ENCODE measurements at places on chromosomes 4 and X.

- DNase-seq: no peak
Observed at GRCh38 chr4:74772783-74773182, 21.5 kb downstream of the BTC start.

DNA sequence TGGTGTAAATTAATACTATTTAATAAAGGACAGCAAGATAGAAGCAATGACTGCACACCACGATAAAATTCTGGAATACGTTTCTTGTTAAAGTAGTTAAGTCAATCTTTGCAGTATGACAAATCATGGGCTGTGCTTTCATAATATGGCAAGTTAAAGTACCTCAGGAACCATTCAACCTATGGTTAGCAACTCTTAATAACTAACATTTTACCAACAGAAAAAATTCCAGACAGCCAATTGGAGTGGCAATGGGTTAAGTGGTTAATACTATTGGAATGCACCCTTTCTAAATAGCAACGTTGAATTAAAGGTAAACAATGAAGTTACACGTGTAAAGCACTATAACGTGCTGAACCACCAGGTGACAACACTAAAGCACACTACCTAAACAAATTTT, 72.4 kb upstream of the ZCCHC13 start:
- no peak for DNase-seq

GRCh38 chr4:93237521-93237920, 591.0 kb upstream of the ATOH1 start:
- DNase-seq: no peak

DNA sequence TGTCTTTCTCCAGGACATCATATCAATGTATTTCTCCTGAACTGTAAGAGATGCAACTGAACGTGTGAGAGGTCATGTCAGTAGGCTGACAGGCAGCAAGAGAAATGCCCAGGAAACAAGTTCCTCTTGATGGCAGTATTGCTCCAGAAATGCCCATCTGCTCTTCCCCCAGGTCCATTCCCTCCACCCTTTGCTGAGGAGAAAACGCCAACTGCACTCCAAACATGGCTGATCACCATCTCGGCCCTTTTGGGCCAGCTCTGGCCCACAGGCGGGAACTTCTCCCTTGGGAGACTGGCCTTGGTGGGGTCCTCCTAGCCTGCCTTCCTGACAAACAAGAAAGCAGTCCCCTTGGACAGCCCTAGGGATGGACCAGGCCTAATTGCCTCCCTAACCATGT, 276.5 kb upstream of the AGTR2 start:
- DNase-seq: no peak

DNA sequence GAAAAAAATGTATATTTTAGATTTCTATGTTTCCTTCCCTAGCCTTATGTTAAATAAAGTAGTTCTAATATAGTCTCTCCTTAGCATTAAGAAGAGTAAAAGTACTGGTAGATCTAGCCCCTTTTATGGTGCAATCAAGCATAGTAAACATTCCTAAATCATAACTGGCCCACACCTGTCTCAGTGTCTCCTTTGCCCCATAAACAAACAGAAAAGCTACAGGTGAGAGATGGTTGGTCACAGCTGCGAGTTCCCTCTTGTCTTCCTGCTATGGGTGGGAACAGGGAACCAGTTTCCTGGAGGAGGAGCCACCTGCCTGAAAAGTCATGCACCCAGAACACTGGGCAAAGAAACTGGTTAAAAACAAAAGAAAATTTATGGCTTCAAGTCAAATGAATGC, 16.6 kb downstream of the SOWAHB start:
- DNase-seq: no peak

- no peak for DNase-seq
Observed at GRCh38 chr4:14650127-14650526, 352.2 kb upstream of the CPEB2 start.

DNA sequence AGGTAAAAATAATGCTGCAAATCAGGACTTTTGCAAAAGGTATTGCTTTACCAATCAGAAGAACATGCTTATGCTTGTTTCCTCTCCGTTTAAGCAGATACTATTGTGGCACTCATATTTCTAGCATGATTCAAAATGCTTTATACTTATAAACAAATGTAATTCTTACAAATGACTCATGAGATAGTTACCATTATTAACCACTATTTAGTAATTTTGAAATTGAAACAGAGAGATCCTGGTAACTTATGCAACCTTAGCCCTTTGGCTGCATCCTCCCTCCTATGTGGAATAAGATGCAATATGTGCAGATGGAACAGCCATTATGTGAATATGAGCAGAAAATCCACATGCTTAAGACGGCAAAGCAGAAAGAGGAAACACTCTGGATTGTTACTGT, 164.7 kb downstream of the PCDH18 start:
- DNase-seq: no peak

- no peak for DNase-seq
Observed at GRCh38 chr4:112146502-112146813, 1.2 kb downstream of the FAM241A start.

DNA sequence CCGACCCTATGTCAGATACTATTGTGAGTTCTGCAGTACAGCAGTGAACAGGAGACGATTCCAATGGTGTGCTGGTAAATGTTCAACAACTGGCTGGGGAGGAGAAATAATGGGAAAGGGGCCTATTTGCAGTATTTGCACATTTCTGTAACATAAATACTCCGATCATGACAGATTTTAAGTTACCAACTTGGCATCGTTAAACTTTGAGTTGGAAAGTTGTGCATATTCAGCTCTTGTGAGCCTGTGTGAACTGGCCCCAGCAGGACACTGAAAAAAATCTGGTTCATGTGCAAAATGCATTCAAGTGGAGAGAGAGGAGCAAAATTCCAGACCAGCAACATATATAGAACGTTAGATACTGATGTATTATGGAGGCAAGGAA, 175.0 kb downstream of the MAPK10 start:
- no peak for DNase-seq

GRCh38 chrX:22246620-22247019, 26.1 kb upstream of the CBLL2 start:
- no peak for DNase-seq

DNA sequence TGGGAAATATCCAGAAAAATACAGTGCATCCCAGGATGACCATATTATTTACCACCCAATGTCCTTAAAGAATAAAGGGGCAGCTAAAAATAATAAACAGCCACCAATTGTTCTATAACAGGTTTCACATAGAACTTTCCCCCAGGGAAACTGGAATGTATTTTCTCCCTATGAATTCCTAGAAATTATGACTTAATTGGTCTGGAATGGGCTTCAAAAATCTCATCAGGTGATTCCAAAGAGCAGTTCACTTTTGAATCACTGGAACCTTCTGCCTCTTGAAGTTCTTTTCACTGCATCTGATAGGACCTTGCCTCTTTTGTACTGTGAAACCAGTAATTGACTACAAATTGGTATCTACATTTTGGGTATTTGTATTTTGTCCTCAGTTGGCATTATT, 119.3 kb downstream of the ZNF330 start:
- no peak for DNase-seq

DNA sequence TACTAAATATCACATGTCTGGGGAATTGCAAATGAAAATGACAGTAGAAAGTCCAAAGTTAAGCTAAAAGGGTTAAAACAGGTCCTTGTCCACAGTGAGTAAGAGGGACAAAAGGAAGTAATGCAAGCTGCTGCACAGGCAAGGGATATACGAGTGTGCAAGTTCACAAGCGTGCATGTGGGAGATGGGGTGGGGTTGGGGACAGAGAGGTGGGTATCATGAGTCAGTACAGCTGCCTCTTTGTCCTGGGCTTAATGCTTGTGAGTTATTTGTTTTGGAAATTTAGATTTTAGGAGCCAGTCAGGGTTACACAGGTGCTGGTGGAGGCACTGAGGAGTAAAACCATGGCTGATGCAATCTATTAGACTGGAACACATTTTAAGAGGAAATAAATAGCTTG, 3.3 kb upstream of the GPRASP2 start:
- no peak for DNase-seq

GRCh38 chr4:24559032-24559821, 25.1 kb downstream of the DHX15 start:
- DNase-seq: no peak

DNA sequence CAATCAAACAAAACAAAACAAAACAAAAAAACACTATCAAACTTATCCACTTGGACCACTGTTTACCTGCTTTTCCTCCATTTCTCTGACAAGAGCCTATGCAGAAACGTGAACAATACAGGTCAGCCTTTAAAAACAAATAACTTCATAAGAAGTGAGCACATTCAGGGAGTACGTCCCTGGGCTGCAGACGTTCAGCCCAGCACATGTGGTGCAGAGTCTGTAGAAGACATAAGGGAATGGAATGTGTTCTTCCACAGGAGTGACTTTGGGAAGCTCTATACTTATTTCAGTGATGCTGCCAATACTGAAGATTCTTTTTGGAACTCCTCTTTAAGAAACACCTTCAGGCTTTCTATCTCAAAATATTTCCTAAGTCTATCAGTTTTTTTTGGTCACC, 120.6 kb downstream of the SPRY1 start:
- DNase-seq: no peak

Data from activated T-cell treated with anti-CD3 and anti-CD28 coated beads for 24 hours (primary cell).